CD4-positive, alpha-beta memory T cell (primary cell): ENCODE measurements at places on chromosomes 12 and 14.

DNA sequence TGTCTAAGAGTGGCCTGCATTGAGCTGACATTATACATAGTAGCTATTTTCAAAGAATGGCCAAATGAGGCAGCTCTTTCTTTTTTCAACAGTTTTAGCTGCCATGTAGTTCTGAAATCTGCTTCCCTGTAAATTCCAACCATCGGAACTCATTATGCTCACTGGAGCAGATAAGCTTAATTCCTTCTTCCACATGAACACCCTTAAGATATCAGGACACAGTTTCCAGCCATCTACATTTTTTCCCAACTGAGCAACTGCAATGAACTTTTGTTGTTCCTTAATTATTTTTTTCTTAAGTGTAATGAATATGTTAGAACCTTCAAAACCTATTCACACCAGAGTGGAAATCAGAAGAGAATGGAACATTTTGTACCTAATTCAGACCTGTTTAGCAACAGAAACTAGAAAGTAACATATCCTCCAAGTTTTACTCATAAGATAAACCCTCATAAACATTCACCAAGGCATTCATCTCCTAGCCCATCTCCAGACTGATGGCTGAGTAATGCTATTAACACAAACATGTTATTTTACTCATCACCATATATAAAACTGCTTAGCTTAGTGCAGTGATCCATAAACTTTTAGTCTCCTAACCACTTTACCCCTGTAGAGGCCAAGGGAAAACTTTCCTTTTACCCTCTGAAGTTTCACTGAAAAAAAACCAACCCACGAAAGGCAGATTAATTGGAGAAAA is 296.1 kb upstream of the SYT1 start:
- DNase-seq = no peak

GRCh38 chr12:120498870-120499515 is 3.1 kb downstream of the DYNLL1 start:
- no peak for DNase-seq

DNA sequence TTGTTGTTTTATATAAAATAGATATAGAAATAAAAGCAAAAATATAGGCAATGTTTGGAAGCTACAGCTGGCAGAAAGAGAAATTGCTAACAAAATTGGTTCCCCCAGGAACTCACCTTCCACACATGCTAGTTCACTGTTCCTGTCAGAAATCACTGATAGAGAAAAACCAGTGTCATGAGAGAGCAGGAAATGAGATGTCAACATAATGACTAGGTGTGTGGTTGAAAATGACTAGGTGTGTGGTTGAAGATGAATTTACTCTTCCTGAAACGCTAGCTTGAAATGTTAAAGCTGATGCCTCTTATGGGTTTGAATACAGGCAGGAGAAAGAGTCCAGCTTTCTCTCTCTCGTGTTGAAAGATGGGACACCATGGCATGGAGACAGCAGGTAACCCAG is 216.3 kb downstream of the C12orf42 start:
- DNase-seq = no peak

DNA sequence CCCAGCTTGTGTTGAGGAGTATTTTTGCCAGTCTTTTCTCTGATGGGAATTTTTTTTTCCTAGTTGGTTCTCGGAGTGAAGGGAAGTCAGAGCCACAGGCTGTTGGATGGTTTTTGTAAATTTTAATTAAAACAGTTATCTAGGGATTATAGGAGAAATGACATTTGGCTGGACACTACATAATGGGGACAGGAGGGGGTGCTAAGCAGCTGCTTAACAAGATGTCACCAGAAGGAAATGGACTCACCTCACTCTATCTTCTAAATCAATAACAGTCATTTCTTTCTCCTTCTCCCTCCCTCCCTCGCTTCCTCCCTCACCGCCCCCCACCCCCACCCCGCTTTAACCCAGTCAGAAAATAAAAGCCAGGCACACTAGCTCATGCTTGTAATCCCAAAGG is 93.4 kb upstream of the TMEM233 start:
- no peak for DNase-seq

DNA sequence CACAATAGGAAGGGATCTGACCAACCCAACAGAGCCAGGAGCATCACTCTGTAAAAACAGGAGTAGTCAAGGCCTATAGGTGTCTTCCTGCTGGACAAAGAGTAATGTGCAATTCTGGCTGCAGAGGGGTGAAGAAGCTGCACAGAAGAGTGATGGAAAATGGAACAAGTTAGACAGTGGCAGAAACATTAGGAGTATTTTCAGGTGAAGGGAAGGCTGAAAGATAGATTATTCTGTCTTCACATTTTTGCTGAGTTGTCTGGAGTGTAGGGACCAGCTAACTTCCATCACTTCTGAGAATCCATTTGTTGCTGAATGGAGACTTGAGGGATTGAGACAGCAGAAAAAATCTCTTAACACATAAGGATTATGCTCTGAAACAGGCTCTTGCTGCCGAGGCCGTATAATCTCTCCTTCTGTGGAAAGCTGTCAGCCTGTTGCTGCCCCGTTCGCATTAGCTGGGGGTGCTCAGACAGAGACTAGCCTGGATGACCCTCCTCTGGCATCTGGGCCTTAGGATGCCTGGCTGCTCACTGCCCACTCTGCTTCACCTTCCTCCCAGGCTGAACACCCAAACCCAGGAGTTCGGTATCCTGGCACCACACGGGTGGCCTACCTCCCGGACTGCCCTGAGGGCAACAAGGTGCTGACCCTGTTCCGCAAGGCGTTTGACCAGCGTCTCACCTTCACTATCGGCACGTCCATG is 3.1 kb upstream of the ARHGEF25 start:
- DNase-seq = no peak
